ENCODE measurements at places on chromosomes 2 and 18. TPM values are rescaled to one million over a fixed set of nuclear protein-coding genes. Genes with fewer than 3 reads are reported as not detected.

KRTCAP3 gene
- 0.39 TPM for total RNA-seq

FEV gene
- not detected for total RNA-seq

PLB1 gene
- 1.5 TPM for total RNA-seq

C2orf81 gene
- 2.7 TPM for total RNA-seq

FBXO36 gene
- 1.4 TPM for total RNA-seq

AMER3 gene
- total RNA-seq = not detected

DNER gene
- 11.1 TPM for total RNA-seq

NYAP2 gene
- not detected for total RNA-seq

RAMP1 gene
- not detected for total RNA-seq

FAM161A gene
- total RNA-seq = 8.0 TPM

LOXHD1 gene
- not detected for total RNA-seq

PSD4 gene
- total RNA-seq = 13.2 TPM

WDR35 gene
- 15.2 TPM for total RNA-seq

MOB1A gene
- 67.3 TPM for total RNA-seq

SALL3 gene
- not detected for total RNA-seq

TMEM247 gene
- total RNA-seq = not detected

FHL2 gene
- total RNA-seq = 64.2 TPM

OR6B3 gene
- total RNA-seq = not detected

TMEM200C gene
- not detected for total RNA-seq

OSBPL1A gene
- total RNA-seq = 14.8 TPM

MZT2A gene
- total RNA-seq = 196 TPM

TEX44 gene
- not detected for total RNA-seq

IFIH1 gene
- total RNA-seq = 1.3 TPM

LDAH gene
- total RNA-seq = 15.4 TPM

SLC16A14 gene
- total RNA-seq = 1.6 TPM

OXER1 gene
- total RNA-seq = not detected

RNF125 gene
- total RNA-seq = 0.35 TPM

UGT1A3 gene
- not detected for total RNA-seq

C2orf68 gene
- total RNA-seq = 20.2 TPM

SCN2A gene
- not detected for total RNA-seq

C2orf72 gene
- total RNA-seq = 7.6 TPM

TEKT4 gene
- total RNA-seq = not detected
